ENCODE measurements at places on chromosomes 7 and 10.

DNA sequence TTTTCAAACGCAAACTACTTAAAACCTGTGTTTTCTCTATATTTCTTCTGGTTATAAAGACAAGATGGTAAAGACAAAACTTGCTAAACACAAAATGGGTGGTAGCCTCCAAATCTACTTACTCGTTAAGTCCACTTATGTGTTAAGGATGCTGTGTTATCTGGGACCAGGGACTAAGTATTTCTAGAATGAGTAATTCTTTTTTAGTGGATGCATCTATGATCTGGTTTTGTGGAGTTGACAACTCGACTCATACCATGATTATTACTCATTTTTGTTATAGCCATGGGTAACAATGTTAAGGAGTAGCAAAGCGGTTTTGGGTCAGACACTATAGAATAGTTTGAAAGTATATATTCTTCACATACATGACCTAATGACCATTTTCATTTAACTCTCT lies 239.5 kb upstream of the FOXP2 start:
- no peak for DNase-seq

DNA sequence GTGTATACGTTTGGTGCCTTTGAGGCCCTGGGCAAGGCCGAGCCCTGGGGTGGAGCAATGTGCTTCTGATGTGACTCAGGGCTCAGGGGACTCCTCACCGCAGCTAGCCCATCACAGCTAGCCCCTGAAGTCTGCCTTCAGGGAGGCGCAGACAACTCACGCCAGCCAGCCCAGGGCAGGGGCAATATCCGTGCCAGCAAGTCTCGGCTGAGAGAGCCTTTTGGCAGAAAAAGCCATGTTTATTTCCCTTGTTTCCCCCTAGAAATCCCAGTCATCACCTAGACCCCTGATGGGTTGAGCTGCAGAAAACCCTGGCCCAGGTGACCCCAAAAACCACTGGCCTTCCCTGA lies 90.4 kb downstream of the CHST15 start:
- no peak for DNase-seq

DNA sequence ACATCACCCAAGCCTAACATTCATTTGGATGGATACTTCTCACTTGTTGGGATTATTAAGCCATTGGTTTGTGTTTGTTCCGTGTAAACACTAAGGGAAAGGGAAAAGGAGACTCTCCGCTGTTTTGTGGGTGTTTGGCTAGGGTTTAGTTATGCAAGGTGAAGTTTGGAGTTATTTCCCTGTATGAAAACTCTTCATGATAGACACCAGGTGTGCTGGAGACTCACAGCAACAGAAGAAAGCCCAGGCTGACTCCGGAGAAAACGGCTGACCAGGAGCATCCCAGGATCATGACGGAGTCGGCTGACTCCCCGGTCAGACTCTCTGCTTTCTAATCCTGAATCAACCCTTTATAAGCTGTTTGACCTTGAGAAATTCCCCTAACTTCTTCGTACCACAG lies 94.1 kb upstream of the KLF6 start:
- DNase-seq, result no peak

- no peak for DNase-seq
Measured at GRCh38 chr10:78474743-78475142, 441.1 kb downstream of the RPS24 start.

- DNase-seq, result no peak
Measured at GRCh38 chr7:47213276-47213675, 368.6 kb downstream of the TNS3 start.

DNA sequence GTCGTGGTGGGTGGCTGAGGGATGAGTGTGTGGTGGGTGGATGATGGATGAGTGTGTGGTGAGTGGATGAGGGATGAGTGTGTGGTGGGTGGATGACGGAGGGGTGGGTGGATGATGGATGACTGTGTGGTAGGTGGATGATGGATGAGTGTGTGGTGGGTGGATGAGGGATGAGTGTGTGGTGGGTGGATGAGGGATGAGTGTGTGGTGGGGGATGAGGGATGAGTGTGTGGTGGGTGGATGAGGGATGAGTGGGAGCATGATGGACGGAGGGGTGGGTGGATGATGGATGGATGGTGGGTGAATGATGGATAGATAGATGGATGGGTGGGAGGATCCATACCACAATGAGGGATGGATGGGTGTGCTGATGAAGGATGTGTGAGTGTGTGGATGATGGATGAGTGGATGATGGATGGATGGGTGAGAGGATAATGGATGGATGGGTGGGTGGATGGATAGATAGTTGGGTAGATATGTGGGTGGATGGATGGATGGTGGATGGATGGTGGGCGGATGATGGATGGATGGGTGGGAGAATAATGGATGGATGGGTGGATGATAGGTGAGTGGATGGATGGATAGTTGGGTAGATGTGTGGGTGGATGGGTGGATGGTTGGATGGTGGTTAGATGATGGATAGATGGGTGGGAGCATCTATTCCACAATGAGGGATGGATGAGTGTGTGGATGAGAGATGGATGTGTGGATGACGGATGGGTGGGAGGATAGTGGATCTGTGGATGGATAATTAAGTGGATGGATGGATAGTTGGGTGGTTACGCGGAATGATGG lies 266.8 kb downstream of the CELF2 start:
- no peak for DNase-seq

DNA sequence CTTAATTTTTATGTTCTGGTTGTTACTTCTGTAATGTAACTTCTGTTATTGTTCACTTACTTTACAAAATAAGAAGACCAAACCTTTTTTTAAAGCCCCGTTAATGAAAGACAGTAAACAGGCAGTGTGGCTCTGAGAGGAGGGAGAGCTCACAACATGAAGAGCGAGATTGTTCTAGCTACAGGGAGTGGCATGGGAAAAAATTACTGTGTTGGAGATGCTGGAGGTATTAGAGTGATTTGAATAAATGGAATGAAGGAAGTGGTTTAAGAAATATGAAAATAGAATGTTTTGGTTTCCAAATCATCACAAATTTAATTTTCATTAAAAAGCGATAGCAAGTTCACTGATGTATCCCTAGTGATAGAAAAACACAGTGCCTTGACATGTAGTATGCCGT lies 31.8 kb downstream of the REEP3 start:
- no peak for DNase-seq

GRCh38 chr7:119748991-119749390 lies 524.0 kb upstream of the KCND2 start:
- DNase-seq, result no peak

DNA sequence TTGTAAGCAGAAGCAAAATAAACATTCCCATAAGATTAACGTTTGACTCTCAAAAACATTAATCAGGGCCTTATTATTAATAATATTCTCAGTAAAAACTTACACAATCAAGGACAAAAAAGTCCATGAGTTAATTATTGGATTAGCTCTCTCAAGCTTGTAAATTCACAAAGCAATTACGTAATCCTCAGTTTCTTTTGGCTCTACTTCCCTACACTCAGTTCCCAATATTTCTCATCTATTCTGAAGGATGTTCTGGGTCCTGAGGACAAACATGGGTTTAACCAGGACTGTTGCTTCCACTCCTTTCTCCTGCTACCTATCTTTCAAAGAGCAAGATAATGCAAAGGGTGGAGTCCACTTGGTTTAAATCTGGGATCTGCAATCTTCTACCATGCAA lies 15.1 kb downstream of the FBXL13 start:
- DNase-seq, result no peak

- DNase-seq, result no peak
Measured at GRCh38 chr10:80555415-80555814, 17.7 kb downstream of the SH2D4B start.

GRCh38 chr10:123140164-123140982 lies 4.6 kb downstream of the HMX3 start:
- no peak for DNase-seq

DNA sequence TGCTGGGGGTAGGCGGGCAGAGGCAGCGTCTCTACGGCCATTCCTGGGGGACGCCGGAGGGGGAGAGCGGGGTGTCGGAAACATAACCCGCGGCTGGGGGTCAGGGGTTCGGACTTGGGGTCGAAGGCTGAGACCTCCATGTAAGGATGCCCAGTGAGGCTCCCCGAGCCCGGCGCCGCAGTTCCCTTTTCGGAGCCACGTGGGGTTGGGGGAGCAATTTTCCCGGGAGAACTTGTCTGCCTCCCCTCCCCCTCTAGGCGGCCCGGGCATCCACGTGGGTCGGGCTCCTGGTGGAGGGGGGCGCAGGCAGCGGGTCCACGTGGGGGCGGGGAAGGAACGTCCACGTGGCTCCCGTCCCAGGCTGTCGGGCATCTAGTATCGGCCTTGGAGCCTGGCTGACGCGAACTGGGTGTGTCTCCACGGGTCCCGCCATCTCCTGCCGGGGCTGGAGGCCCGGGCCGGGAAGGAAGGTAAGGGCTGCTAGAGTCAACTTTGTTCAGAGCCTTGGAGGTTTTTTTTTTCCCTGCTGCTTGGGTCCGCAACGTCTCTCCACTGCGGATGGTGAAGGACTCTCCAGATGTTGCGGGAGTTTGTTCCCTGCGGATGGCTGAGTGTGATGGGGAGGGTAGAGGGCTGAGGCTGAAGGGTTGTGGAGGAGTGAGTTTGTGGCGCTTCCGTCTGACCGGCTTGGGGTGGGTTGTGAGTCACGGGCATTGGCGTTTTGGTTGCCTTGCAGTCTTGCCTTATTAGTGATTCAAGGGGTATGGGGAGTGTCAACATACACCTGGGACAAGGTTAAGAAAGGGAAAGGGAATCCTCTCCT lies 744 bp downstream of the PPRC1 start:
- peak; percentile 59 for DNase-seq

DNA sequence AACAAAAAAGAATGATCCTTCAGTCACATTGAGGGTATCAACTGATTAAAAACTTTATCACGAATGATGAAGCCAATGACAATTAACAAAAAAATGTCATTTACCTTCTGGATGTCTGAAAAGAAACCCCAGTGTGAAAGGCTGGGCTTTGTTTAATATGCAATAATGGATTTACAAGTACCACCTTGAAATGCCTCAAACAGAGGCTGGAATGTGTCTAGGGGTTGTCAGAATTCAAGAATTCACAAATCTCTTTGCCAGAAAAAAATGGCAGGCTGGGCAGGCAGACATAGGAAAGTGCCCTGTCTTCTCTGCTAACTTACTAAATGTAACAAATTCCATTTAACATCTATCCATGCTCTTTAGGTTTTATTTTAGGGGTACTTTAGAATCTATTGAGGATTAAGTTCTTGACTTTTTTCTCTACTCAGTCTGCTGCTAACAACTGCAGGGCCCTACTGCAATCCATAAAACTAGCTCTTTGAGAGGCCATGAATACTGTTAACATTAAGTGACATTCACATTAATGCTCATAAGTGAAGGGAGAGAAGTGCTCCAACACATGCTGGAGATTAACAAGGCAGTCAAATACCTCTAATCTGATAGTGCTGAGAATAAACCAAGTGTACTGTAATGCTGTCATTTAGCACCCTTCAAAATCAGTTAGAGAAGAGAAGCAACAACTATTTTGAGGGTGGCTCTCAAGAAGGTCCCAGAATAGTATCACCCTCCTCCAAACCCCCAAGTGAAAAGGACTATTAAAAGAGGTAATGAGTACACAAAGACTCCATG lies 43.1 kb upstream of the KCNIP2 start:
- DNase-seq, result no peak

- no peak for DNase-seq
Measured at GRCh38 chr10:218798-219197, 83.5 kb downstream of the ZMYND11 start.

DNA sequence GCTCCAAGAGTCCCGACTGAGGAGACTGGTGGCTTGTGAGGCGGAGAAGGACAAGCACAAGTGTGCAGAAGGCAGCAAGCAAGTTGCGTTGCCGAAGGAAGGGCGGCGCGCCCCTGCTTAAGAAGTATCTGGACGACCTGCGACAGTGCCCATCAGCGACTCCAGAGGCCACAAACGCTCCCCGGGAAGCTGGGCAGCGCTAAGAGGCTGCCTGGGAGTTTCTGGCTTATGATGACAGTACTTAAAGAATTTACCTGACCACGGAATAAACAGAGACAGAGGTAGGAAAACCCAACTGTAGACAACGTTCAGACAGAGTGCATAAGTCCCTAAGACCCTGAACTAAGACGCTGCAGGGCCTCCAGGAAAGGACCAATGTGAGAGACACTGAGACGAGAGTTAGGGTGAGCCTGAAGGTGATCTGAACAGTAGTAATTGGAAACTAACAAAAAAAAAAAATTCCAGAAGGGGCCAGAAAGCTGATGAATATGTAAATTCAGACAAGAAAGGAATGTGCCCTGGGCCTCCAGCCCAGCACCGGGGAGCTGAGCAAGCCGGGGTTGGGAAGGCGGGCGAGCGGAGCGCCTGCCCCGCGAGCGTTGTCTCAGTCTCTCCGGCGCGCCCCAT lies 1.0 kb downstream of the OSBPL3 start:
- peak; percentile 23 for DNase-seq

- DNase-seq, result no peak
Measured at GRCh38 chr10:122302315-122302714, 31.2 kb downstream of the BTBD16 start.

DNA sequence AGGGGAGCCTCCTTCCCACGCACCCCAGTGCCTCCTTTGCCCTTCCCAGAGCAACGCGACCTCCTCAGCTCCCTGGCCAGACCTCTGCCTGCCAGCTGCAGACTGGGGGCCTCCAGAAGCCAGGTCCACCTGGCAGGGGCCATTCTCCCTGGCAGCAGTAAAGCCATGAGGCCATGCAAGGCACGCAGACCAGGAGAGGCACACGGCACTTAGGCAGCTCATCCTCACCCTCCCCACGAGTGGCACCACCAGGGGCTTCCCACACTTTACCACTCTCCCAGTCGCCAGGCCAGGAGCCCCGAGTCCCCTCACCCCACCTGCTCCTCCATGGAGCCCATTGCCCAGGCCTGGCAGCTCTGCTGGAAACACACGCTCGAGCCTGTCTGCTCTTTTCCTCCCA lies 85.4 kb downstream of the PROSER2 start:
- DNase-seq, result no peak

DNA sequence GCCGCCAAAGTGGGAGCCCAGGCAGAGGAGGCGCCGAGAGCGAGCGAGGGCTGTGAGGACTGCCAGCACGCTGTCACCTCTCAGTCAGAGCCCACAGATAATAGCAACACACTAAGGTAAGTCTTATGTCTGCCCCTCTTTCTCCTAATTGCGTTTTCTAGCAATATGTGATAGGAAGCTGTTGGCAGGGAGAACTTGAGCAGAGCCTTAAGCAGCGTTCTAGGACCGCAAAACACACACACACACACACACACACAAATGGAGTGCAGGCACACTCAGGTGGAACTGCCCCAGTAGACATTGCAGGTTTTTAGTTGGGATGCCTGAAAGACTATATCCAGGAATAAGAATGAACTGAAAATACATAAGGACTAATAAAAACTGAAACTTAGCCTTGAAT lies 1188.5 kb downstream of the NXPH1 start:
- no peak for DNase-seq

All from activated CD4-positive, alpha-beta memory T cell treated with anti-CD3 and anti-CD28 coated beads, Interleukin-2, amount 10 ng/mL, durations not matched to agents 7 days and 5 days (primary cell).